ENCODE measurements at places on chromosomes 5 and 9. TPM values are rescaled to one million over a fixed set of nuclear protein-coding genes. Genes with fewer than 3 reads are reported as not detected.

The FAM81B gene
- 0.47 TPM for total RNA-seq

The ZNF484 gene
- 9.1 TPM for total RNA-seq

The INSL6 gene
- not detected for total RNA-seq

The LCN1 gene
- not detected for total RNA-seq

The PCDHA10 gene
- under 0.01 TPM for total RNA-seq

The LHX3 gene
- total RNA-seq = not detected

The PGM5 gene
- total RNA-seq = 1.4 TPM

The CYLC2 gene
- not detected for total RNA-seq

The PCDHB15 gene
- total RNA-seq = 1.7 TPM

The CARD6 gene
- 24.4 TPM for total RNA-seq

The RNF183 gene
- not detected for total RNA-seq

The FOXD4L4 gene
- 0.53 TPM for total RNA-seq

The CDH18 gene
- total RNA-seq = 0.41 TPM

The LECT2 gene
- total RNA-seq = not detected

The ST6GALNAC4 gene
- 80.3 TPM for total RNA-seq

The TIGD6 gene
- 4.1 TPM for total RNA-seq

The GARIN3 gene
- not detected for total RNA-seq

The ANKRD20A1 gene
- 0.58 TPM for total RNA-seq

The CCDC192 gene
- not detected for total RNA-seq

The BARHL1 gene
- not detected for total RNA-seq

The LHX2 gene
- total RNA-seq = not detected

The CBY3 gene
- total RNA-seq = 3.0 TPM

The SOHLH1 gene
- not detected for total RNA-seq

The PROB1 gene
- total RNA-seq = 2.4 TPM

The QRFP gene
- total RNA-seq = not detected

The CNTFR gene
- not detected for total RNA-seq

The LMNB1 gene
- 41.4 TPM for total RNA-seq

The TEX10 gene
- total RNA-seq = 19.1 TPM

The PCDHGB6 gene
- total RNA-seq = 6.2 TPM

The CDC20B gene
- 0.23 TPM for total RNA-seq

The PCDHGB1 gene
- total RNA-seq = 0.82 TPM
